Stimulated activated naive CD4-positive, alpha-beta T cell (primary cell): ENCODE measurements at places on chromosomes 16 and 17.

DNA sequence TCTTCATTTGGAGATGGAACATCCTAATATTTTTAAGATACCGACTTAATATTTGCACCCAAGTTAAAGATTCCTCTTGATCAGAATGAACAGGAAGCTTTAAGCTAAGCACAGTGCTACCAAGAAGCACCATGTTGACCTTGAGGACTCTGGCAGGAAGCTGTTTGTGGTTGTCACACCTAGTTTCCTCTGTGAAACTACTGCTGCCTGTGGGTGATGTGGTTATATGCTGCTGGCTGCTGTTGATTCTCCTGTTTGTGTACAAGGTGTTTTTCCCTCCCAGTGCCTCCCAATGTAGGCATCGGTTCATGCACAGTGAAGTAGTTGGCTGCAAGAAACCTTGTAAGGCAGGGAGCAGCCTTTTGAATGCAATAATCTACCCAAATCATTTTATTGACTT is 23.4 kb downstream of the RBL2 start:
- peak; percentile 76 for DNase-seq

GRCh38 chr16:2981899-2982250 is 1.6 kb upstream of the PKMYT1 start:
- no peak for DNase-seq

GRCh38 chr16:46719528-46719927 is 28.6 kb downstream of the MYLK3 start:
- no peak for DNase-seq

DNA sequence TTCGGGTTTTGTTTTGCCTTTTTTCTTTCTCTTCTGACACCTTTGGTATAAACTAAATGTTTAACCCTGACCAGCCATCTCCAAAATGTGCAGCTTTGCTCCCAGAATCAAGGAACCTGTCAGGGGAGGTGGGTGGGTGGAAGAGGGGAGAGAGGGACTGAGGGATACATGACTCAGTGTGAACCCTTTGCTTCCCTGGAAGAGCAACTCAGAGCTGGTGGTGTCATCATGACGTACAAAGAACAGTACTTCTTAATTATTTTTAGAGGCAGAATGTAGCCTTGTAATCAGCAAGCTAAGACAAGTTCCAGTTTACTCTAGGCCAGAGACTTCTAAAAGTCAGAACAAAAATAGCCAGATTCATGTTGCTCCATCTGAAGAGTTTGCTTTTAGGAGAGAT is 119.6 kb upstream of the HAS3 start:
- DNase-seq = no peak

GRCh38 chr17:57067162-57067561 is 17.9 kb upstream of the AKAP1 start:
- DNase-seq = no peak

DNA sequence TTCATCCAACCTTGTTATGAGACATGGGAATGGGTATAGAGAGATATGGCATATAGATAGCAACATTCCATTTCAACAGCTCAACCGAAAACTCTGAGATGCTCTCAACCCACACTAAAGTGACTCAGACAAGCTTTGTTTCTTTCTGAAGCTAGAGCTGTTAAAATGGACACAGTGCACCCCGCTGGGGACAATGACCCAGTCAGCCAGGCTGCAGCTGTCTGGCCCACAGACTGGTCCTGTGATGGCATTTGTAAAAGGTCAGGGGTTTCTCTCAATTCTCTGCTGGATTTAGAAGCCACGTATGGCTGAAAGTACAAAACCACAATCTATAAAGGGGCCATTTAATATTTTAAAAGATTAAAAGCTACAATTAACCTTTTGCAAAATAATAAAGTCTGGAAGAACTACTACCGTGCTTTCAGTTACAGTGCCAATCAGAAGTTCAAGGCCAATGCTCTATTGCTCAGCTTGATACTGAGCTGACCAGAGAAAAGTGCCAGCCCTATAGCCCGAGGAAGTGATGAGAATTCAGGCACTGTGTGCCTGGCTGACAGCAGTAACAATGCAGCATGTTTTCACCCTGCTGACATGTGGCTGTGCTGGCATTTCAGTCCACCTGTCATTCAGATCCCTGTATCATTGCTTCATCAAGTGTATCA is 60.2 kb downstream of the TEX2 start:
- no peak for DNase-seq
